ENCODE measurements at places on chromosomes 5 and 9. TPM values are rescaled to one million over a fixed set of nuclear protein-coding genes. Genes with fewer than 3 reads are reported as not detected.

PGM5 gene
- total RNA-seq, result 84.4 TPM

BARX1 gene
- total RNA-seq, result not detected

ZNF354C gene
- total RNA-seq, result 7.6 TPM

MARCOL gene
- not detected for total RNA-seq

RUSC2 gene
- total RNA-seq, result 8.7 TPM

- no peak for DNase-seq
Observed at GRCh38 chr9:26655166-26655565, 237.4 kb downstream of the CAAP1 start.

DNA sequence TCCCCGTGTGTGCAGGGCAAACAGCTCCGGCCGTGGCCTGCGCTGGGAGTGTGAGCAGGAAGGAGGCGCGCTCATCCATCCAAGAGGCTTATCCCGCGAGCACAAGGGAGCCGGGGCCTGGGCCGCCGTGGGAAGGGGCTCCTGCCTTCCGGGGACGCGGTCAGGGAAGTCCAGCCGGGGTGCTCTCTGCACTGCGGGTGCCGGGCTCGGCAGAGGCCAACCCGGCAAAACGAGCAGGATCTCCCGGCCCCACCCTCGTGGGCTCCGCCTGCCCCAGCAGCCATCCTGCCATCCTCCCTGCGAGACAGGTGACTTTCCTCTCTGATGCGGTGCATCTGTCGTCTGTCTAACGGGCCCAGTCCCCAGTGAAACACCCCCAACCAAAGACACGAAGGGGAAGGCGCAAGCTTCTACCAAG, 244.2 kb downstream of the AUH start:
- no peak for DNase-seq

- no peak for DNase-seq
Observed at GRCh38 chr5:177443144-177443983, 3.2 kb upstream of the PRR7 start.

DNA sequence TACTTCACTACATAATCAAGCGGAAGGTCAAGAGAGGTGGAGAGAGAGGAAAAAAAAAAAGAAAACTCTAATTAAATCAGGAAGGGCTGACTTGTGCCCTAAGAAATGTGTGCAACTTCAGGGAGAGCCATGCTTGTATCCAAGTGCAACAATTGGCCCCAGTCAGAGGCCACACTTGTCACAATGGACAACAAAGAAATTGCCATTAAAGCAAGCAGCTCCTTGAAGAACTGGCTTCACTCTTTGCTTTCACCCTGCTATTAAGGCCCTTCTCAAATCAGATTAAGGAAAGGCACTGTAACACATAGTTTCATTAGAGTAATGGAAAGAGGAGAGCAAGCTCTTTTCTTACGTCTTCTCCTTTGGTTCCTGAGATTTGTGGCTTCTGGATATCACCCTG, 480.9 kb upstream of the WWC1 start:
- no peak for DNase-seq

GRCh38 chr9:69134412-69134811, 39.7 kb upstream of the TJP2 start:
- DNase-seq, result no peak

GRCh38 chr9:135499326-135500070, 984 bp upstream of the MRPS2 start:
- DNase-seq, result peak; percentile 96

GRCh38 chr5:62701036-62701435, 122.4 kb downstream of the LRRC70 start:
- DNase-seq, result no peak

GRCh38 chr9:27726244-27727081, 153.2 kb upstream of the C9orf72 start:
- peak; percentile 59 for DNase-seq

- DNase-seq, result no peak
Observed at GRCh38 chr5:37754976-37755375, 84.9 kb downstream of the GDNF start.

DNA sequence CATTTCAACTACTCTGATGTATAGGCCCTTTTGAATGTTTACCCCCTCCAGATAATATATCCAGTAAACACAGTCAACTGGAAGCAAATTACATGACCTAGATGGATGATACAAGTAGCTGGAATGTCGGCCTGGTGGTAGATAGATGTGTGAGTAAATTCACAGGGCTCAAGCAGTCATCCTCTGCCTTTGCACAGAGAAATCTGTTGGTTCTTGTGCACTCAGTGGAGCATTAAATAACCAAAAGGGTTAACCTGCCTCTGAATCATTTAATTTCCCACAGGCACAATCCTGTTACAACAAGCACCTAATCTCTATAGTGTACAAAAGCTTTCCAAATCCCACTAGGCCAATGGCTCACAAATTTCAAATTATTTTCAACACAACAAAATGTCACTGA, 668.3 kb downstream of the DNAH5 start:
- DNase-seq, result no peak

DNA sequence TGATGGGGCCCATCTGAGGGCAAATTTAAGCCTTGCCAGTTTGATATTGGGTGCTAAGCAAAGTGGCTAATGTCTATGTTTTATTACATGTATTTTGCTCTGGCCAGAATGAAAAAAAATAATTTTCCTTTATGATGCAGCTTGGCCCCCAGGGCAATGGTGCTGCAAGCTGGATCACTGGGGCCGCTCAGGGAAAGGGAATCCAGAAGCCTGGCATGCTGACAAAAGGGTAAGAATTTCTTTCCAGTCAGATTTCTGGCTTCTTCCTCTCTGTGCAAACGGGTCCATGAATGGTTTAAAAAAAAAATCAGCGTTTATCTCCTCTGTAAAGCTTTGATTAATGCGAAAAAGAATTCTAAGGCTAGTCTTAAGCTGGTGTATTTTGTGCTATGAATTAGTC, 138.4 kb downstream of the MAPKAP1 start:
- DNase-seq, result no peak

Data from transverse colon (tissue), 4 donors.